ENCODE measurements at places on chromosomes 6 and 20.

DNA sequence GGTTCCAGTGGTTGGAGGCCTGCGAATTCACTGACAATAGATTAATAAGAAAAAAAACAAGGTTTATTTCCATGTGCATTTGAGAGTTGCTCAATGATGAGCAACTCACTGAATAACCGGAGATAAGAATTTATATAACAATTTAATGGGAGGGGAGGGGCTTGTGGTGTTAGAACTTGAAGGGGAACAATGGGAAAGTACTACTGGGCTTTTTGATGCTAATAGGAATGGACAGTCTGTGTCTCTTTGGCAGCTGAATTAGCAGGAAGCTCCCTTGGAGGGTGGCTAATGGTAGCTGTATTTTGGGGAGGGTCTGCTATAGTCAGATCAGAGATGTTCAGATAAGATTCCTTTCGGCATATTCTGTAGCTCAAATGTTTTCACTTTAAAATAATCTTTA lies 62.4 kb upstream of the GMDS start:
- no peak for DNase-seq

DNA sequence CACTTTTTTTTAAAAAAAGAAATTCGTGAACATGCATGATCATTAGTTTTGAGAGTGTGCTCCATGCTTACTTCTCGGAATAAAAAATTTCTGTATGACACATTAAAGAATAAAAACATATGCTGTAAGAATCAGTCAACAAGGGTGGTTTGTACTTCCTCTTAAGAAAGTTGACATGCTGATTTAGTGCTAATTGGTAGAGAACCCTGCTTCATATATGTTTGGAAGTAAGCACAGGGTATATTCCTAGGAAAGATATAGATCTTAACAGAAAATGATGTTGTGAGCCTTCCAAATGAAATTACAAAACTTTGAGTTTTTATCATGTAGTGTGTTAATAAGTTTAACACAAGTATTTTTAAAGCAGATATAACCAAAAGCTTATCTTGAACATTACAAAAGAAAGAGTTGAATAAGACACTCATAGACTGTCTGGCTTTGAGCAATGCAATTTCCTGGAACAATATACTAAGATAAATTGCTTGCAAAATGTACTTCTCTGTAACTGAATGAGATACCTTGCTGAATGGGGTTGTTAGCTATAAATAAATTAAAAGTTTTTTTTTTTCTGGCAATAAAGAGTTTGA lies 13.8 kb upstream of the VIP start:
- DNase-seq: no peak

DNA sequence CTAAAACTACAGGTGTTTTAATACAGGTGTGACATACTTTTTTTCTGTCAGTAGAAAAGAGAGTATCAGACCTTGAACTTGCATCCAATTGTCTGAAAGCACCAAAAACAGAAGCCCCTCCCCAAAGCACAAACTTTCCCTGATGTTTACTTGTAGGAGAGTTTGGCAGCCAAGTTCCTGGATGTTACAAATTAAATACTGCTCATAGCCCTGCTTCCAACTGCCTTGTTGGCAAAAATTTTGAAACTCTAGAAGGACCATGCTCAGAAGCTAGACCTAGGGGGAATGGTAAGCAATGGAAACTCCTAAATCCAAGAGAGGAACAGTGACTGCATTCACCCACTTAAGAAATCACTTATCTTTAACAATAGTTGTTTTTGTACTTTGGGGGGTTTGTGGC lies 17.0 kb upstream of the ARG1 start:
- no peak for DNase-seq

- DNase-seq: no peak
Observed at GRCh38 chr6:19052219-19052618, 665.1 kb downstream of the RNF144B start.

DNA sequence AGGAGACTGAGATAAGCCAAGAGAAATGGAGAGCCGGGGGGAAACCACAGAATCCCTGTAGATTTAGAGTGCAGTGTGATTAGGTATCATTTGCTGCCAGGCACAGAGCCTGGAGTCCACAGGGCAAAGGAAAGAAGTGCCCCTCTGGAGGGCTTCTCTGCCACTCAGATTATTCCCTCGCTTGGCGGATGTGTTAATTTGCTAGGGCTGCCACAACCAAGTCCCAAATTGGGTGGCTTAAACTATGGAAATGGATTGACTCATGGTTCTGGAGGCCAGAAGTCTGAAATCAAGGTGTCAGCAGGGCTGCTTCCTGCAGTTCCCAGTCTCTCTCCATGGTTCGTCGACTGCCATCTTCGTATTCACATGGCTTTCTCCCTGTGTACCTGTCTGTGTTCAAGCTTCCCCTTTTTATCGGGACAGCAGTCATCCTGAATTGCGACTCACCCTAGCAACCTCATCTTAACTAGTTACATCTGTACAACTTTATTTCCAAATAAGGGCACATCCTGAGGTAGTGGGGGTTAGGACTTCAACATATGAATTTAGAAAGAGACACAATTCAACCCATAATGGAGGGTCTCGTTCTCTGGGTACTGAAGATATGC lies 122.2 kb downstream of the ANKRD60 start:
- no peak for DNase-seq

DNA sequence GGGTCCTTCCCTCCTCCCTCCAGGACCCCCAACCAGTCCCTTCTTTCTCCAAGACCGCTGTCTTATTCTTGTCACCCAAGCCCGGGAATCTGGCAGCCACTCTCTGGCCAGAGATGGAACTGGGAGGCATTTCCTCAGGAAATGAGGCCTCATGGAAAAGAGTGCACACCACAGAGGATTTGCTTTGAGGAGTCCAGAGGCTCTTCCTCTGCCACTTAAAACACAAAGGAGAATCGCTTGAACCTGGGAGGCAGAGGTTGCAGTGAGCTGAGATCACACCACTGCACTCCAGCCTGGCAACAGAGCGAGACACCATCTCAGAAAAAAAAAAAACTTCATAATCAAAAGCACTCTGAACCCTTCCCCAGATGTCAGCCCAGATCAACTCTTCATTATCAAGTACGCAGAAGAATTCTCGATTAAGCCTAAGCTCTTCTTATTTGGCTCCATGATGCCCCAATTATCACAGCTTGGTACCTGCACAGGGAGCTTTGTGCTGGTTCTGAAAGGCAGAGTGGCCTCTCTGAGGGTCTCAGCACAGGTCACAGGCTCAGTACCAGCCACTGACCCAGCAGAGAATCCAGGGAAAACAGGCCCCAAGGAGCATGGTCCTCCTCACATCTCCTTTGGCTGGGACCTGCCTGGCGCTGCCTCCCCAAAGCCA lies 82.9 kb upstream of the MAFB start:
- no peak for DNase-seq

Data from activated naive CD8-positive, alpha-beta T cell treated with anti-CD3 and anti-CD28 coated beads, Interleukin-2, amount 50 U/mL, for 16 hours (primary cell).